Small intestine (tissue), 16 donors: ENCODE measurements at places on chromosomes 4 and X.

DNA sequence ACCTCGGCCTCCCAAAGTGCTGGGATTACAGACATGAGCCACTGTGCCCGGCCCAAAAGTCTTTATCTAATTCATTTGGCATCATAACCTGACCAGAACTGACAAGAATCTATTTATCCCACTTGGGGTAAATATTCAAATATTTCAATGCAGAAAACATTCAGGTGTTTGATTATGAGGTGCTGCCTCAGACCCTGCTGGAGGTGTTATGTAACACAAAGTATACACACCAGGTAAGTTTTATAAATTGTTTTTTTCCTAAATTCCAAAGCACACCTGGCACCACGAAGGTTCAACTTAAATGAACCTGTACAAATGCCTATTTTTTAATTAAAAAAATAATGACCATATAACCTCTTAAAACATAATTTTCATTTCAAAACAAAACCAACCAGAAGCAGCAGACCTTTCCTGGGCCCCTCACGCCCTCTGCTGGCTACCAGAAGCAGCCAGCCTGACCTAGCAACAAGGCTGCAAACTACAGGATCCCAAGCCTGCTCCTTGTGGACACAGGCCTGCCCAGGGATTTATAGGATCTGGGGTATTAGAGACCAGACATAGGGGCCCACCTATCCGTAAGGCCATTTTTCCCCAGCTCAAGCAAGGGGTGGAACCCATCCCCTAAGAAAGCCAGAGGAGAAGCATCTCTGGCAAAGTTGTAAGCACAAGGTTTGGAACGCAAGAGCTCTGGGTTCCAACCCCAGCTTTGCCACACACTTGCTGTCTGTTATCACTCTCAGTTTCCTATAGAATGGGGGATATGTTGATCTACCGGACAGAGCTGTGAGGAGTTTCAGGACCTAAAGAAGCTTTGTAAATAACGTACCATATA is 11.7 kb downstream of the OTUD5 start:
- H3K27ac ChIP-seq: no peak overlapping the region
- no peak overlapping the region for H3K4me3 ChIP-seq
- peaks cover 14% of the 10 kb centered on the region for H3K4me1 ChIP-seq
- no peaks in the 10 kb centered on the region for H3K27me3 ChIP-seq
- peak; percentile 58 for DNase-seq

GRCh38 chr4:15586066-15586465 is 69.1 kb downstream of the FBXL5 start:
- no peak overlapping the region for H3K27ac ChIP-seq
- DNase-seq: no peak
- H3K4me3 ChIP-seq: no peak overlapping the region

- H3K27ac ChIP-seq: no peak overlapping the region
- H3K27me3 ChIP-seq: no peaks in the 10 kb centered on the region
- no peaks in the 10 kb centered on the region for H3K36me3 ChIP-seq
- DNase-seq: no peak
- no peaks in the 10 kb centered on the region for H3K4me1 ChIP-seq
Observed at GRCh38 chr4:8763966-8764901, 107.4 kb downstream of the HMX1 start.

GRCh38 chr4:182923366-182923765 is 6.2 kb upstream of the DCTD start:
- no peaks in the 10 kb centered on the region for H3K36me3 ChIP-seq
- H3K27me3 ChIP-seq: no peaks in the 10 kb centered on the region
- no peak overlapping the region for H3K4me3 ChIP-seq

DNA sequence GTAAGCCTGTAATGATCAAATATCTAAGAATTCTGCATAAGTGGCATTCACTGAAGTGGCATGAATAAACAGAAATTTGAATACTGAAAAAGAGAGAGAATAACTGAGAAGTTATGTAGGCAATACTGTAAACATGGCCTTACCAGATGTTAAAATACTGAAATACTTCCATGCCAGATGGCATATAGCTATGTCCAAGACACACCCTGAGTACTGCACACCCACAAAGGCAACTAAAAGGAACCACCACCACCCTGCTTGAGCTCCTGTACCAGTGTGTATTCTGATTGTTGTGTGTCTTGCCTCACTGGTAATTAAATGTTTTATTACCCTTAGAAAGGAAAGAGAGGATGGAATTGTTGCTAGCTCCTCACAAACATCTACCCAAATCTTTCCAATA is 192.1 kb downstream of the ADAMTS3 start:
- H3K27me3 ChIP-seq: no peaks in the 10 kb centered on the region
- DNase-seq: no peak
- no peaks in the 10 kb centered on the region for H3K36me3 ChIP-seq
- H3K4me3 ChIP-seq: no peak overlapping the region
- no peak overlapping the region for H3K27ac ChIP-seq

DNA sequence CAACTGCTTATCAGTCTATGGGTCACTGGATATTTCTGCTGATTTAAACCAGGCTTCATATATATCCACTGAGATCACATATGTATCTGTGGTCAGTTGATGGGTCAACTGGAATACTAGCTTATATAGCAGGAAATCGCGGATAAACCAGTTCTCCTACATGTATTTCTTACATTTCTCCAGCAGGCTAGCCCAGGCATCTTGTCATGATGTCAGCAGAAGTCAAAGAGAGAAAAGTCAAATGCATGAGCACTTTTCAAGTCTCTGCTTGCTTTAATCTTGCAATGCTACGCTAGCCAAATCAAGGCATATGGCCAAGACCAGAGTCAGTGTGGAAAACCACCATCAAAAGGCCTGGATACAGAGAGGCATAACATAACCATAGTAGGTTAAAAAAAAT is 1008.8 kb upstream of the DIAPH2 start:
- no peak overlapping the region for H3K27ac ChIP-seq
- H3K36me3 ChIP-seq: no peaks in the 10 kb centered on the region
- no peak overlapping the region for H3K4me3 ChIP-seq
- DNase-seq: no peak
